ENCODE measurements at places on chromosomes 2 and 18.
A peak's percentile ranks its signal among the peaks of the same experiment; 100 is the strongest.

- no peak for DNase-seq
Measured at GRCh38 chr2:100394111-100394641, 23.3 kb downstream of the CHST10 start.

GRCh38 chr2:176096986-176097819 is 2.4 kb upstream of the HOXD12 start:
- peak; percentile 83 for DNase-seq

GRCh38 chr2:150752229-150752628 is 264.8 kb upstream of the RND3 start:
- DNase-seq = no peak

GRCh38 chr2:45353879-45354278 is 257.2 kb downstream of the SRBD1 start:
- DNase-seq = peak; percentile 88

DNA sequence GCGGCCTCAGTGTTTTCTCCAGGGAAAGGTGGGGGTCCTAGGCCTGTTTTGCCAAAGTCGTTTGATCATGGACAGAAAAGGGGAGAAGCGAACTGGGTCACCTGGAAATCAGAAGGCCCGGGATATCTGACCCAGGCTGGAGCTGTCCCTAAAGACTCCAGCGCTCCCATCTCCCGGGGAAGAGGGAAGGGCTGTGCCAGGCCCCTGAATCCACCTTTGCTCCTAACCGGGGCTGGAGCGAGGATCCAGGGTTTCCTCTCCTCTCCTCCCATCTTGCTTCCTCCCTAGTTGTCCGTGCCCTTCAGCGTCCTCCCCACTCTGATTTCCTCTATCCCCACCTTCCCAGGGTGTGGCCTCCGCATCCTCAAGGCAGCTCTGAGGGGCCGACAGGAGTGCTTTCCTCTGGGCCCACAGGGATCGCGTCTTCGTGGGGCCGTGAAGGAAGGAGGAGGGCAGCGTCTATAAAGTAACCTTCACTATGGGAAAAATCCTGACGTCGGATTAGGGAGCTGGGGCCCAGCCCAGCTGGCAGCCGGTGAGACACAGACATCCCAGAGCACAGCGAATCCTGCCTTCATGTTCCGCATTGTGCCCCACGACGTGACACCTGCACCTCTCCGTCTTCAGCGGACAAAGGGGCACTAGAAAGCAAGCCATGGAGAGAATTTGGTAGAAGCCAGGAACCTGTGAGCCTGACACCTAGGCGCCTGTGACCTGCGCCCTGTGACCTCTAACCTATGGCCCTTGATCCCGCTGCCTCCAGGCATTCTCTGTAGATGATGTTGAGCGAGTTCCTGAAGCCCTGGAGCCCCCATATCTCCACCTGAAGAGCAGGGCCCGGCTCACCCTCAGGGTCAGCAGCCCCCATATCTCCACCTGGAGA is 212.7 kb upstream of the SALL3 start:
- no peak for DNase-seq

GRCh38 chr2:61177727-61178549 is 15.9 kb downstream of the C2orf74 start:
- no peak for DNase-seq

GRCh38 chr2:27241761-27242613 is 20.9 kb downstream of the SLC30A3 start:
- DNase-seq = no peak

DNA sequence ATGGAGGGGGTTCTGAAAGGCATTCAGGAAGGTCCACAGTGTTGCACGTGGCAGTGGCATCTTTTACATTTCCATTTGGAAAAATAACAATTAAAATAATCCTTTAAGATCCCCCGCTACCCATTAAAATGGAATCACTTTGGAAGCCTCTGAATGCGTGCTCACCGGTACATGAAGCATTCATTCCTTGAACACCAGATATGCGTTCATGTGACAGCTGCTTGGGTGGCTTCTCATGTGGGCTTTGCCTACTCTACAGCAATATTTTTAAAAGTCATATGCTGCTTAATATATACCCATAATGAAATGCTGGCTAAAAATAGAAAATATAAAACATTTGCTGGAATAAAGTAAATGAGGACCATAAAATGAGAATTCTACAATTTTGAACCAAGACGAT is 14.4 kb upstream of the HAAO start:
- no peak for DNase-seq

DNA sequence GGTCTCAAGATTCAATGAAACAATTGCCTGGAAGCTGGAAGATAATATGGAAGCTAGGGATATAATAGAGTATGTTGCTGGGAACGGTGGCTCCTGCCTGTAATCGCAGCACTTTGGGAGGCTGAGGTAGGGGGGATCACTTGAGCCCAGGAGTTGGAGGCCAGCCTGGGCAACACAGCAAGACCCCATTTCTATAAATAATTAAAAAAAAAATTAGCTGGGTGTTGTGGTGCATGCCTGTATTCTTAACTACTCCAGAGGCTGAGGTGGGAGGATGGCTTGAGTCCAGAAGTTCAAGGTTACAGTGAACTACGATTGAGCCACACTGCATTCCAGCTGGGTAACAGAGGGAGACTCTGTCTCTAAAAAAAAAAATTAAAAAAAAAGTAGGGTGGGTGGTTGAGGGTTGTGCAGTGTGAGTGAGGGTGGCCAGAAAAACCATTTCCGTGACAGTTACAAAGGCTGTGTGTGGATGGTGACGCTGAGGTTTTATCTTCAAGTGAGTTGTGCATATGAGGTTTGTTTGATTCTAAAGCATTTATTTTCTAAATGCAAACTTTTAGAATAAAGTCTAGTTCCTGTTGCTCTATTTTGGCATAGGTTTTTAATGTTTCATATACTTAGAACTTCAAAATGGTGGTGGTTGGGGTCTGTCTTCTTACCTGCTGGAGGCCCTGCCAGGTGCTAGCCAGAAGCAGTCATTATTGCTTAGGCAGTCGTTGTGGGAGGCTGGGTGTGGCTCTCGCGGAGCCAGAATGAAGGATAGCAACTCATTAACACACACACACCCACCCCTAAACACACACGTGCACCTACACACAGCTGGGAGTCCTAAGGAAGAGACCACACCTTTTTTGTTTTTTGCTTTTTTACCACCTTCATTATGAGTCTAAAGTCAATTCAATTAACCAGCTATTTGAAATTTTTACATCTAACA is 4.7 kb upstream of the IL1R2 start:
- no peak for DNase-seq

- peak; percentile 90 for DNase-seq
Measured at GRCh38 chr2:202780514-202781021, 91.0 kb downstream of the ICA1L start.

- no peak for DNase-seq
Measured at GRCh38 chr2:23916727-23917405, 10.1 kb downstream of the ATAD2B start.

DNA sequence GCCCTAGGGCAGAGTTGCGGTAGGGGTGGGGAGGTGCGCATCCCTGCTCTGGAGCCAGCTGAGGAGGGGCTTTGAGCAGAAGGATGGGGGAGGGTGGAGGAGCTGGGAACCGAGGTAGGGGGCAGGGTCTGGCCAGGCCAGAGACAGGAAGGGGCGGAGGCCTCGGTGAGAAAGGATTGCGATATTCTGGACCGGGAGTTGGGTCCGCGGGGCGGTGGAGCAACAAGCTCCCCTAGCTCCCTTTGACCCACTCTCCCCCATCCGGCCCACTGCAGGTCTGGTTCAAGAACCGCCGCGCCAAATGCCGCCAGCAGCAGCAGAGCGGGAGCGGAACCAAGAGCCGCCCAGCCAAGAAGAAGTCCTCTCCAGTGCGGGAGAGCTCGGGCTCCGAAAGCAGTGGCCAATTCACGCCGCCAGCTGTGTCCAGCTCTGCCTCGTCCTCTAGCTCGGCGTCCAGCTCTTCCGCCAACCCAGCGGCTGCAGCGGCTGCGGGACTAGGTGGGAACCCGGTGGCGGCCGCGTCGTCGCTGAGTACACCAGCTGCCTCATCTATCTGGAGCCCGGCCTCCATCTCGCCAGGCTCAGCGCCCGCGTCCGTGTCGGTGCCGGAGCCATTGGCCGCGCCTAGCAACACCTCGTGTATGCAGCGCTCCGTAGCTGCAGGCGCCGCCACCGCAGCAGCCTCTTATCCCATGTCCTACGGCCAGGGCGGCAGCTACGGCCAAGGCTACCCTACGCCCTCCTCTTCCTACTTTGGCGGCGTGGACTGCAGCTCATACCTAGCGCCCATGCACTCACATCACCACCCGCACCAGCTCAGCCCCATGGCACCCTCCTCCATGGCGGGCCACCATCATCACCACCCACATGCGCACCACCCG is 4.8 kb downstream of the OTX1 start:
- no peak for DNase-seq

- no peak for DNase-seq
Measured at GRCh38 chr2:222174450-222174849, 124.3 kb downstream of the PAX3 start.

DNA sequence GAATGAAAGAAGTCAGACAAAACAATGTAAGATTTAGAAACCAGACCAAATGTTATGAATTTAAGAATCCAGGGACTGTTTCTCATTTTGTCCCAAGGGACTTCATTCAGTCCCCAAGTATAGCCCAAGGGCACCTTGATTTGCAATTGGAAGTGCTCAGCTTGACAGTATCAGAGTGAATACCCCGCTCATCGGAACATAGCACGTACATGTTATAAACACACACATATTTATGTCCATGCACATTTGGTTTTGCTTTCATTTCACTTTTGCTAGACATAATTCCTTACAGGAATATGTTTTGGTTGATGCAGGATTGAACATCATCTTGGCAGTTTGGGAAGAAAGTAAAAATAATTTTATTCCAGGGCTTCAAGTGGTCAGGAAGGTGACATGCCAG is 100.2 kb downstream of the PID1 start:
- DNase-seq = no peak

DNA sequence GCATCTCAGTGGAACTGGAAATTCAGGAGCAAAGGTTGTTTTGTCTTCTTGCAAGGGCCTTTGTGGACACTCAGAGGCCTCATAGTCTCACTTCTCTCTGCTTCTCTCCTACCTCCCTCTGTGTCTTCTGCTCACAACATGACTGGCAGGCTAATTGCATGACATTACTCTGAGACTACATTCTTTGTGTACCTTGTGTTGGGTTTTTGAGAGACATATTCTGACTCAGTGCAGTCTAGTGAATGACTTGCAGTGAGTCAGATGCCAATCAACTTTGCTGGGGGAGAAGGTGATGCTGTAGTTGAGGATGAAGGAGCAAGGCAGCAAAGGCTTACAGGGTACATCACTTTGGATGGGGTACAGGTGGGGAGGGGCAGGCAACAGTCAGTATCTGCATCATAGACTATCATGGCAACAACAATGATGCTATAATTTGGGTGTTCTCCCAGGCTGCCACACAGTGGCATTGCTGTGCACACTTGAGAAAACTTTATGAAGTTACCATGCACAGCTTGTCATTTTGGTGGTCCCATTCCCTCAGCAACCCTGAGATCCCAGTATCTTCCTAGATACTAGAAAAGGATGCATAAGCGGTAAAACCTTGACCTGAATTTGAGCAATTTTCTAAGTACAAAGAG is 69.3 kb upstream of the SLC16A14 start:
- peak; percentile 24 for DNase-seq

GRCh38 chr2:207167099-207167923 is 1.6 kb upstream of the KLF7 start:
- DNase-seq = peak; percentile 50

DNA sequence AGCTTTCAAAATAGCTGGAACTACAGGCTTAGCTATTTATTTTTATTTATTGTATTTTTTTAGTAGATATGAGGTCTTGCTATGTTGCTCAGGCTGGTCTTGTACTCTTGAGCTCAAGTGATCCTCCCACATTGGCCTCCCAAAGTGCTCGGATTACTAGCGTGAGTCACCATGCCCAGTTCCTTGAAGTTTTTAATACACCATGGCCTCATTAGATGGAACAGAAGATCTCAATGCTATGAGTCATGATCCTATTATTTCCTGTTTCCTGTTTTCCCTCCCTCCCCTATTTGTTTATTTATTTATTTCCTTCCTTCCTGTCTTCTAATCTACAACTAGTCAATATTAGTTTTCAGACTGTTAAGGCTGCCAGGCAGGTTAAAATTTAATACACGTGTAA is 309.0 kb downstream of the CMPK2 start:
- peak; percentile 94 for DNase-seq

- DNase-seq = no peak
Measured at GRCh38 chr2:230930149-230930780, 5.2 kb upstream of the GPR55 start.

DNA sequence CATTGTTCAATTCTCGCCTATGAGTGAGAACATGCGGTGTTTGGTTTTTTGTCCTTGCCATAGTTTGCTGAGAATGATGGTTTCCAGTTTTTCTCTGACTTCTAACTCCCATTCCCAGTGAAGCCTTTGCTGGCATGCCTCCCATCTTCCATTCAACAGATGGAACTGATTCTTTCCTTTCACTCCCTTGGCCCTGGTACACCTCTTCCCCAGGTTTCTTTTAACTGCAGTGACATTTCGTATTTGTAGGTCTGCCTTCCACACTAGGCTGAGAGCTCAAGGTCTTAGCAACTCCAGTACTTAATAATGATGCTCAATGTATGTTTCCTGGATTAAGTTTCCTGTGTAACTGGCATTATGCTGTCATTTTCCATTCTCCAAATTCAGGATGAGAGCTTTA is 48.5 kb downstream of the GAREM1 start:
- no peak for DNase-seq

GRCh38 chr2:13725945-13726344 is 906.6 kb upstream of the LRATD1 start:
- no peak for DNase-seq

- no peak for DNase-seq
Measured at GRCh38 chr2:215758691-215759090, 254.7 kb downstream of the MREG start.

- no peak for DNase-seq
Measured at GRCh38 chr2:124187948-124188347, 162.9 kb downstream of the CNTNAP5 start.

GRCh38 chr2:225740086-225740485 is 340.6 kb downstream of the NYAP2 start:
- no peak for DNase-seq

DNA sequence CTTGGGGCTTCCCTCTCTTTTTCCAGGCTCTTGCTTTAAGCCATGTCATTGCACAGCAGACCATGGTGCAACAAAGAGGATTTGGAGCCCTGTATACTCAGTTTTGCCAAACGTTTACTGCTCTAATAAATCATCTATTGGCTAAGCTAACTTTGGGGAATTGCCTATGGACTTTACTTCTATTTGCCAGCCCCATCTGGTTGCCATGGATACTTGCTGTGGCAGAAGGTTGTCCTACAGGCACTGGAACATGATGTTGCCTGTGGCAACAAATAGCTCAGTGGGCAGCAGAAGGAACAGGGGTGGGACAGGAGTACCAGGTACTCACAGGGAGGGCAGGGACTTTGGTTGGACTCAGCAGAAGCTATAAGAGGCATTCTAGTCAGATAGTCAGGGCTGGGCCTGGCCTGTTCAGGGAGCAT is 129.7 kb downstream of the CCDC85A start:
- DNase-seq = no peak

- no peak for DNase-seq
Measured at GRCh38 chr2:60068755-60069154, 484.7 kb downstream of the BCL11A start.

DNA sequence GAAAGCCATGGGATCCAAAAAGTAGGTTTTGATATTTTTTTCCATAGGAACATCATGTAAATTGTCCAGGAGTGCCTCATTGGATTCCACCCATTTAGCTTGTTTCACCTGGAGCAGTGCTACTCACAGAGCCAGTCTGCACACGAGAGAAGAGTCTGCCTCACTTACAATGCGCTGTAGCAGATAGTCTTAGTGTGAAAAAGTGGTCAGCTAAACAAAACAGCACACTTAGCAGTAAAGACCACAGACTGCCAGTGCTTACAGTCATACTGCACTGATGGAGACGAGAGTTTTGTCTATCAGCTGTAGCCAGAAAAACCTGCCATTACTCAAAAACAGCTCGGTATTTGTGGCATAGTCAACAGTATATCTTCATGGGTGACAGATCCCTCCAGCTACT is 113.5 kb upstream of the LDLRAD4 start:
- DNase-seq = no peak
